ENCODE measurements at places on chromosomes 11 and 22.
A peak's percentile ranks its signal among the peaks of the same experiment; 100 is the strongest.

GRCh38 chr11:92295175-92296137, 70.8 kb downstream of the FAT3 start:
- no peak for DNase-seq

- DNase-seq: peak; percentile 37
Observed at GRCh38 chr22:24128021-24128420, 53.3 kb upstream of the SUSD2 start.

DNA sequence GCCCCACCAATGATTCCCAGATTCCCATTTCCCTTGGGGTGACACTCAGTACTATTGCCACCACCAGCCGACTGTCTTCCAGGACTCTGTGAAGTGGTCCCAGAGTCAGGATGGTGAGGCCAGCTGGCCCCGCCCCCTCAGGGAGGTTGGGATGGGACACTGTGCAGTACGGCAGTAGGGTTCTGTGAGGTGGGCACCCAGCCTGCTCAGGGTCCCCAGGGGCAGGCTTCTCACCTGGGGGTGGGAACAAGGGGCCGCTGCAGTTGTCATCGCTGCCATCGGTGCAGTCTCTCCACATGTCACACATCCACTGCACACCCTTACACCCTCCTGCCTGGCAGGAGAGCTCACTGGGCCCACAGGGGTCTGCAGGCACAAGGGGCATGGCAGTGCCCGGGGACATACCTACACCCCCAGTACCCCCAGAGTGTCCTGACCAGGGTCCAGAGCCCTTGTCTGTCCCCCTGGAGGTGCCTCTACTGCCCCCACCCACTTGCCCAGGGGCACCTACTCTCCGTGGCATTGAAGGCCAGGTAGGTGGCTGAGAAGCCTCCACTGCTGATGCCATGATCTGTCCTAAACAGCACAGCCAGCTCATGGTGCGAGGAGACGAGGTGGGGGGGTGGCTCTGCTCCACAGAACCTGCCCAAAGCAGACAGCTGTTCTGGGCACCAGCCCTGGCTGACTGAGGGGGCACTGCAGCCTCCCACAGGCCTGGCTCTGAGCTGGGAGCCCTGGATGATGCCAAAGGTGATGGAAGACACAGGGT, 1.9 kb upstream of the C1QTNF5 start:
- no peak for DNase-seq

DNA sequence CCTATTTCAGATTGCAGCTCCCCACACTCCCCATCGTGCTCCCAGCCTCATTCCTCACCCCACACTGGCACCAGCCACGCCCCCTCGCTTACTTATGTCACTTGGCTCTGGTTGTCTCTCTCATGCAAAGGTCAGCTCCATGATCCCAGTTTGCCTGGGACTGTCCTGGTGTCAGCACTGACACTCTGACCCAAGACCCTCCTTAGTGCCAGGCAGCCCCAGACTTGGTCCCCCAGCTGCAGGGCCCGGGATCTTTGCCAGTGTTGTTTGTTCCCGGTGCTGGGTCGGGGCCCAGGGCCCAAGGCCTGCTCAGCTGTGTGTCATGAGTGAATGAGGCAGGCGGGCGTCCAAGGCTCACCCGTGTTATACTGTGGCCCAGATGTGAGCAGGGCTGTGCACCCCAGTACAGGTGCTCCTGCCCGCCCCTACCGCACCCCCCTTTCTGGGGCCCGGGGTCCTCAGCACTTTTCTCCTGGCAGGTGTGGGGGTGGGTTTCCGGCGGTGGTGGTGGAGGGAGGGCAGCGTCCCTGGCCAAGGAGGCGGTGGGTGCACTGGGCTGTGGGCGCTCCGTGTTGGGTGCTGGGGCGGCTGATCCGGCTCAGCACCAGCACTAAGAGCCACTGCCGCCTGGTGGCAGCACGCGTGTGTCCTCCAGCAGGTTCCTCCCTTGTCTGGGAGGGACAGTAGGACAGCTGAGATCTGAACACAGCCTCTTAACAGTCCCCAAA, 19.5 kb downstream of the IL17REL start:
- peak; percentile 86 for DNase-seq

- peak; percentile 56 for DNase-seq
Observed at GRCh38 chr22:29901354-29901753, 18.4 kb downstream of the MTMR3 start.

GRCh38 chr11:73585834-73586575, 11.9 kb downstream of the FAM168A start:
- DNase-seq: no peak

- no peak for DNase-seq
Observed at GRCh38 chr22:17267661-17268330, 48.6 kb upstream of the ADA2 start.

DNA sequence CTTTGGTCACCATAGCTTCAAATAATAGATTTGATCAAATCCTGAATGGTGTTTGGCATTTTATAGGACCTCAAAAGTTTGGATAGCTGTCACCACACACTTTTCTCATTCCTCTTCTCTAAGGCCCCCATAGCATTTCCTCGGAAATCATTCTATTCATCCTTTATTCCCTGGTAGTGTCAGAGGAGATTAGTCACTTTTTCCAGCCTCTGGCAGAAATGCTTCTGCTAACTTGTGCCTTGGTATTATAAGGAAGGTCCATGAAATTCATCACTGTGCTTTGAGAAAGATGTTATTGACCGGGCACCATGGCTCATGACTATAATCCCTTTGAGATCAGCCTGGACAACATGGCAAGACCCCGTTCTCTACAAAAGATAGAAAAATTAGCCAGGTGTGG, 19.7 kb upstream of the NUP160 start:
- no peak for DNase-seq

GRCh38 chr11:115872416-115872815, 368.2 kb upstream of the CADM1 start:
- DNase-seq: peak; percentile 57

DNA sequence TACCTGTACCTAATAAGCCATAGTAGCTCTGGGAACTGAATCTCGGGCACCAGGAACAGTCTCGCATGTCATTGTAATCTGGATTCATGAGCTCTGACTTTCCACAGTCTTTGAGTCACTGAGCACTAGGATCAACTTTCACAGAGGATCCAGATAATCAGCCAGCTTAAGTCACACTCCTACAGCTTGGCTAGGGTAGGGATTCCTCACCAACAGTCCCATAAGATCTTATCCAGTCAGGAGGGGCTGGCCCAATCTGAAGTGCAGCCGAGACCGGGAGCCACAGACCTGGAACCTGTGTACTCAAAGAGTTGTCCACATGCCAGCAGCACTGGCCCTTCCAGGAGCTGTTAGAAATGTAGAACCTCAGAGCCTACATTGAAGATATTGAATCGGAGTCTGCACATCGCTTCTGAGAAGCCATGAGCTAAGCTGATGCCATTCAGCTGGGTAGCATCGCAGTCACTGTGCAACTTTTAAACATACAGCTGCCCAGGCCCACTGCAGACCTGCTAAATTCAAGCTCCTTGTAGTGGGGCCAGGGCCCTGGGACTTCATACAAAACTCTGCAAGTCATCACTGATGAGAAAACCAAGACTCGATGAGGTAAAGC, 538.8 kb upstream of the B3GAT1 start:
- no peak for DNase-seq

DNA sequence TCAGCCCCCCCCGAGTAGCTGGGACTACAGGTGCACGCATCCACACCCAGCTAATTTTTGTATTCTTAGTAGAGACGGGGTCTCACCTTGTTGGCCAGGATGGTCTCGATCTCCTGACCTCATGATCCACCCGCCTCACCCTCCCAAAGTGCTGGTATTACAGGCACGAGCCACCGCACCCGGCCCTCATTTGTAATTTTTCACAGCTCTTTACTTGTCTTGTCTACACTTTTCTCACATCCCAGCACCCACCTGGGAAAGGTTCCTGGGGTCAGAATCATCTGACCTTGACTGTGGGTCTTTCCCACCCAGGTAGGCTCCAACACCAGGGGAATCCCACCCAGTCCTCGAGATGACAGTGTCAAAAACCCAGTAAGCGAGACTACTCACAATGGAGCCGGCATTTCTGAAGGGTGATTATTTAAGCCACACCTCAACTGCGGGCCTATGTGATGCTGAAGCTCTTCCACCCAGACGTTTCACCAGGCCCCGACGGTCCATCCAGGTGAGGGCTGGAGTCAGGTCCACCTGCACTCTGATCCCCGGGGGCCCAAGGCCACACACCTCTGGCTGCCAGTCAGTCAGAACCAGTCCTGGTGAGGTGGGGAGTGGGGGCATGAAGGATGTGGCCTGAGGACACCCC, 23.4 kb downstream of the CELSR1 start:
- DNase-seq: no peak

DNA sequence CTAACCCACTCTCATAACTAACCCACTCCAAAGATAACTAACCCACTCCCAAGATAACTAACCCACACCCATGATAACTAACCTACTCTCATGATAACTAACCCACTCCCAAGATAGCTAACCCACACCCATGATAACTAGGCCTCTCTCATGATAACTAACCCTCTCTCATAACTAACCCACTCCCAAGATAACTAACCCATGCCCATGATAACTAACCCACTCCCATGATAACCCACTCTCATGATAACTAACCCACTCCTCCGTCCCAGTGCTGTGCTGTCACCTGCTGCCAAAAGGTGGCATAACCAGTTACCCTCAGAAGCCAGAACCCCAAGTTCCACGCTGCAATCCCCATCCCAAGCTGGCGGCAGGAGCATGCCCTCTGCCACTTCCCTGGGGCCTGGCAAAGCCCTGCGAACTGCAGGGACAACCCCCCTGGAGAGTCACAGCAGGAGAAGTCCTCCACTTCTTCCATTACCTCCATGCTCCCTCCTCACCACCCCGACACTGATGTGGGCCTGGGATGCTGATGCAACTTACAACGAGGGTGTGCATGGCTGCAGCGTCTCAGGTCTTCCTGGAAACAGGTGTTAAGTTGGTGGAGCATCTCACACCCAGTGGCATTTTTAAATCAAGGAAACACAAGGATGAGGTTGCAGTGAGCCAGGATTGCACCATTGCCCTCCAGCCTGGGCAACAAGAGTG, 30.8 kb upstream of the CELSR1 start:
- no peak for DNase-seq

- DNase-seq: no peak
Observed at GRCh38 chr11:64019106-64020037, 16.4 kb upstream of the FLRT1 start.

- DNase-seq: no peak
Observed at GRCh38 chr22:37377138-37377537, 50.1 kb downstream of the ELFN2 start.

DNA sequence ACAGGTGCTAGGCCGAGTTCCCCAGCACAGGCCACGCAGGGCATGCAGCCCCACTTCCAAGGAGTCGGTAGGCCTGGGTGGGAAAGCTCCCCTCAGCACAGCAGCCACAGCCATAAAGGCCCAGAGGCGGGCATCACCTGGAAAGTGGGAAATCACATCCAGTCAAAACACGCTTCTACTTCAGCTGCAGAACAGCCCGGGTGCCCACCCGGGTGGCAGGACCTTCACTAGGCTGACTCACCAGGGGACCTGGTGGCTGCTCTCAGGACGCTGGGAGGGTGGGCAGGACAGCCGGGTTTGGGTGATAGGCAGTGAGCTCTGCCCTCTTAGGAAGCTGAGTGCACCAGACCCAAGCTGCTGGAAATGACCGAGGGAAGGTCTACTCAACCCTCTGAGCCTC, 7.3 kb downstream of the KIAA0930 start:
- DNase-seq: no peak

- DNase-seq: no peak
Observed at GRCh38 chr22:30953206-30953605, 15.4 kb downstream of the MORC2 start.

DNA sequence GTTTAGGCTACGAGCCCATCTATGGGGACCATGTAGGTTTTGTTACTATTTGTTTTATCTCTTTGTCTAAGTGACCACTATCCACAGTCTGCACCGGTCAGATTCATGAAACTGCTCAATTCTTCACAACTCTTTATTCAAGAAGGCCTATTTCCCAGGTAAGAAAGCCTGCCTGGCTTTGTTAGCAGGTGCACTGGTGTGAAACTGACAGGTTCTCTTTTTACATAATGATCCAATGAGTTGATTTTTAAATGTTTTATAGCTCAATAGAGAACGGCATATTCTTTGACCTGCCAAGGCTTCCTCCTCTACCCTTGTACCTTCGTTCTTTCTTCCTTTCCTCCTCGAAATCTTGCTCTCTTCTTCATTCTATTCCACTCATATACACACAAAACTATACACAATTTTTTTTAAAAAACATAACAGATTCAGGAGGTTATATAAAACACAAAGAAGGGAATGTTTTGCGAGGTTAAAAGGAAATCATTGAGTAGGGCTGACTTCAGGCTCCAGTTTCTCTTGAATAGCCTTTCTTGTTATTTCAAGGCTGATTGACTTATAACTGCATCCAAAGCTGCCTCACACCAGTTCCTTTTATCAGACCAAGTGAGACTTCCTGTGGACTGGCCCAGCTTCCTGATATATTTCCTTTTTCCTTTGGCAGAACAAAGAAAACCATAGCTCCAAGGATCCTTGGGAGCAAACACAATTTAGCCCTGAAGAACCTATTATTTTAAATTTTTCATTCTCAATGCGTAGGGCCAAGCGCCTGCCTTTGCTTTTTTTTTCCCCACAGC, 11.4 kb downstream of the FLI1 start:
- no peak for DNase-seq

DNA sequence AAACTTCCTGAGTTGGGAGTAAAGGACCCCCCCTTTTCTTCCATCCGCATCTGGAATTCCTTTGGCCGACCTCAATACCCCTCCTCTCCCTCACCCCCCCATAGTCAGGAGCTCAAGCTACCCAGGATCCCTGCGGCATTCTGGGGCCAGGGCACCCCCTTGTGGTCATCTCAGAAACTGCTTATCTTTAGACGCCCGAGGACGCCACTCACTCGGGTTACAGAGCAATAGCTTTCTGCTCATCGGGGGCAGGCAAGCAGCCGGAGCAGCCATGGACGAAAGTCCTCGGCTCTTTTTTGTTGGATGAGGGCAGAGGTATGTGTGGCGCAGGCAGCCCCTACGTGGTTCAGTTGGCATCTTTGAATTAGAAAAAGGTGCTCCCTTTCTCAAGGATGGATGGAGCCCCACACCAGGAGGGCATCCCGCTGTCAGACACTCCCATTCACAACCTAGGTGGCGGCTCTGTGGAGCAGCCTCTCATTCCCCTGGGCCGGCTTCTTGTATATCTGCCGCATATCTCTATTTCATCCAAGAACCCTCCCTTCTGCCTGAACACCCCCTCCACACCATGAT, 2.3 kb downstream of the C1QTNF5 start:
- DNase-seq: peak; percentile 75

- DNase-seq: peak; percentile 72
Observed at GRCh38 chr22:21712751-21713427, 22.7 kb downstream of the YPEL1 start.

- no peak for DNase-seq
Observed at GRCh38 chr11:115168229-115168671, 336.0 kb downstream of the CADM1 start.

- DNase-seq: no peak
Observed at GRCh38 chr11:133271206-133271605, 261.1 kb downstream of the OPCML start.

DNA sequence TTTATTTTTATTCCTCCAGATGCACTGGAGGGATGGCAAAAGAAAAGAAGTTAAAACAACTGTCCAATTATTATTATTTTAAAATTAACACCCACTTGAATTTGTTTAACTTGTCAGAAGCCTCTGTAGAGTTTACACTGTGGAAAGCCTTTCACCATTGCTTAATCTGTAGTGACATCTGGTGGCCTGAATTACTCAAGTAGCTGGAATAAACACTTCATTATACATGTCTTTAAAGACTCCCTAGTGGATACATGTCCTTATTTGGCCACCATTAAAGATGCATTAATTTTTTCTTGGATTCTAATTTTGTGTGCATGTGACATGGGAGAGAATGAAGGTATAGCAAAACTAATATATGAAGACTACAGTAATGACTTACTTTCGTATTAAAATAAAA, 1496.5 kb downstream of the FAM181B start:
- DNase-seq: peak; percentile 31

- DNase-seq: no peak
Observed at GRCh38 chr11:3879967-3880542, 24.6 kb downstream of the STIM1 start.

Data from suppressor macrophage treated with lipopolysaccharide for 1 hour (primary cell).